ENCODE measurements at places on chromosomes 5 and 9.
A peak's percentile ranks its signal among the peaks of the same experiment; 100 is the strongest.

DNA sequence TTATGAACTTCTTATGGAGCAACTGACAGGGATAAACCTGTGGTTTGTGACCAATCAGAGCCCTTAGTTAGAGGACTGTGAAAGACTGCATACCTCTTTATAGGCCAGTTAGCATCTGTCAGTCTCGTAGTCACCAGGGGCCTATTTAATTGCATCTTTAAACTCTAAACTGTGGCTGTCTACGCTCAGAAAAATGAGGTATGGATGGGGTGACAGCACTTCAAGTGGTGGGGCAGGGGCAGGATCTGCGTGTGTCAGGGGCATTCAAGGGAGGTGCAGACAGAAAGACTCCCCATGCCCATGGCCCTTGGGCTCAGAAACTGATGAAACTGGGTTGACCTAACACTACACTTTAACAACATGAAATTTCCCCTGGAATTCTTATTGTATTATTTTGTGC lies 132.6 kb upstream of the TBCA start:
- H3K4me3 ChIP-seq = no peak overlapping the region
- no peaks in the 10 kb centered on the region for H3K36me3 ChIP-seq
- no peak overlapping the region for H3K27ac ChIP-seq
- no peak for DNase-seq
- no peaks in the 10 kb centered on the region for H3K4me1 ChIP-seq
- H3K27me3 ChIP-seq = peaks cover 11% of the 10 kb centered on the region

GRCh38 chr9:107707428-107707837 lies 217.9 kb upstream of the KLF4 start:
- no peak overlapping the region for H3K4me3 ChIP-seq
- no peaks in the 10 kb centered on the region for H3K36me3 ChIP-seq
- H3K27me3 ChIP-seq = no peaks in the 10 kb centered on the region
- peak overlapping the region; percentile 30 for H3K27ac ChIP-seq
- DNase-seq = peak; percentile 42

DNA sequence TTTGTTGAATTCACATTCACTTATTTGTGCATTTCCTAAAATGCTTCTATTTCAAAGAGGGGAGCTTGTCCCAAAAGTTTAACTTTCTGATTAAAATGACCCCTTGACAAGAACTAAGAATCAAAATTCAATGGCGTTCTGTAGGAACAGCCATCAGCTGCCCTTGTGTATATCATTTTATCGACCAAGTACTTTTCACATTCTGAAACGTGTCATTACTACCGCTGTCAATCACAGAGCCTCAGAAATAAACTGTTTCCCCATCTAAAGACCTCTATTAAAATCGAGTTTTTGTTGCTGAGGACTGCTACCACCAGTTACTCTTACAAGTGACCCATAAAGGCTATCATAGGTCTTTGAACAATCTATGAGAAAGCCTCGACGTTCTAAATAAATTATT lies 1.6 kb upstream of the FOXD1 start:
- H3K4me1 ChIP-seq = peaks cover 19% of the 10 kb centered on the region
- no peak overlapping the region for H3K4me3 ChIP-seq
- H3K27ac ChIP-seq = no peak overlapping the region
- no peaks in the 10 kb centered on the region for H3K36me3 ChIP-seq
- peaks cover 73% of the 10 kb centered on the region for H3K27me3 ChIP-seq

- H3K4me3 ChIP-seq = no peak overlapping the region
- no peaks in the 10 kb centered on the region for H3K27me3 ChIP-seq
- no peaks in the 10 kb centered on the region for H3K4me1 ChIP-seq
Observed at GRCh38 chr5:147983742-147984141, 77.4 kb upstream of the C5orf46 start.

GRCh38 chr5:1883120-1883924 lies 597 bp upstream of the IRX4 start:
- H3K4me1 ChIP-seq = peaks cover 16% of the 10 kb centered on the region
- peak; percentile 41 for DNase-seq
- H3K27me3 ChIP-seq = peaks cover 95% of the 10 kb centered on the region
- no peak overlapping the region for H3K4me3 ChIP-seq
- no peak overlapping the region for H3K27ac ChIP-seq

DNA sequence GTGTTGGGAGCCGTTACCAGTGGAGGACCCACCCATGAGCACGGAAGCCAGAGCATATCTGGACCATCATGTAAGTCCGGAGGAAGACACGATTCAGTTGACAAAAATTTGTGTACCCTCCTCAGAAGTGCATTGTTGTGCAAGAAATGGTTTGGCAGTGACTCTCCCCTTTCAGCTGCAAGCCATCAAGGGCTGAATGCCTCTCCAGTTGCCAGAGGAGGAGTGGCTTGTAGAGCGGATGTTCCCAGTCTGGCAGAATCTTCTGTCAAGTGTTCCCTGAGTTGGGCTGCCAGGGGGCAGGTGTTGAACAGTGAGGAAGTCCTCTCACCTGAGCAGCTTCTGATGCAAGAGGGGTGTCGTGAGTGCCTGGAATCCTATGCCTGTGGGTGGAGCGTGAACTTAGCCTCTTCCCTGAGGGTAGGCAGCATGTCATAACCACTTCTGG lies 27.6 kb upstream of the CDKN2AIPNL start:
- DNase-seq = peak; percentile 79
- no peak overlapping the region for H3K4me3 ChIP-seq
- H3K4me1 ChIP-seq = peaks cover 39% of the 10 kb centered on the region

DNA sequence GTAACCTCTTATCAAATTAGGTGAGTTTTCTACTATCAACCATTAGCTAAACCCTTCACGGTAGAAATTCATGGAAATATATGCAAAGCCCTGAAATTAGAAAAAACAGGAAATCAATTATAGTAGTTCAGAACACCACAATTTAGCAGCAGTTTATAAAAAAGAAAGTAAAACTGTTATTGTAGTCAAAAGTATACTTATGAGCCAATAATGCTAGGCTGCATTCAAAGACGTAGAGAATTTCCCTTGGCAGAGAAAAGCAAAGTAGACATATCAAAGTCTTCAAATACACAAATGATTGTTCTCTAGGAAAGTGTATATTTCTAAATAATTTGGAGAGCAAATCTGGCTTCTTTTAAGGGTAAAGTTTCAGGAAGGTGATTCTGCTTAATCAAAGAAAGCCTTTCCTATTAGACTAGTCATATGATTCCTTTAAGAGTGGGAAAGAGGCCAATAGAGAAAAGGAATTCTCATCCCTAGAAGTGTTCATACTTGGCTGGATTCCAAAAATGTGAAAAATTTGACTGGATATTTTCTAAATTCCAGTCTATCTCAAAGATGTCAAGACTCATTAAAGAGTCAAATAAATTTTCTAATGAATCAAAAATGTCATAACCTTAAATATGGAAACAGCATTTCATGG lies 185.5 kb downstream of the SMC2 start:
- H3K27ac ChIP-seq = no peak overlapping the region
- no peaks in the 10 kb centered on the region for H3K27me3 ChIP-seq
- no peak overlapping the region for H3K4me3 ChIP-seq
- DNase-seq = no peak

- H3K4me3 ChIP-seq = no peak overlapping the region
- no peaks in the 10 kb centered on the region for H3K36me3 ChIP-seq
- H3K27me3 ChIP-seq = no peaks in the 10 kb centered on the region
- no peak for DNase-seq
- peak overlapping the region; percentile 91 for H3K27ac ChIP-seq
Observed at GRCh38 chr9:35518981-35519679, 29.2 kb downstream of the RUSC2 start.

DNA sequence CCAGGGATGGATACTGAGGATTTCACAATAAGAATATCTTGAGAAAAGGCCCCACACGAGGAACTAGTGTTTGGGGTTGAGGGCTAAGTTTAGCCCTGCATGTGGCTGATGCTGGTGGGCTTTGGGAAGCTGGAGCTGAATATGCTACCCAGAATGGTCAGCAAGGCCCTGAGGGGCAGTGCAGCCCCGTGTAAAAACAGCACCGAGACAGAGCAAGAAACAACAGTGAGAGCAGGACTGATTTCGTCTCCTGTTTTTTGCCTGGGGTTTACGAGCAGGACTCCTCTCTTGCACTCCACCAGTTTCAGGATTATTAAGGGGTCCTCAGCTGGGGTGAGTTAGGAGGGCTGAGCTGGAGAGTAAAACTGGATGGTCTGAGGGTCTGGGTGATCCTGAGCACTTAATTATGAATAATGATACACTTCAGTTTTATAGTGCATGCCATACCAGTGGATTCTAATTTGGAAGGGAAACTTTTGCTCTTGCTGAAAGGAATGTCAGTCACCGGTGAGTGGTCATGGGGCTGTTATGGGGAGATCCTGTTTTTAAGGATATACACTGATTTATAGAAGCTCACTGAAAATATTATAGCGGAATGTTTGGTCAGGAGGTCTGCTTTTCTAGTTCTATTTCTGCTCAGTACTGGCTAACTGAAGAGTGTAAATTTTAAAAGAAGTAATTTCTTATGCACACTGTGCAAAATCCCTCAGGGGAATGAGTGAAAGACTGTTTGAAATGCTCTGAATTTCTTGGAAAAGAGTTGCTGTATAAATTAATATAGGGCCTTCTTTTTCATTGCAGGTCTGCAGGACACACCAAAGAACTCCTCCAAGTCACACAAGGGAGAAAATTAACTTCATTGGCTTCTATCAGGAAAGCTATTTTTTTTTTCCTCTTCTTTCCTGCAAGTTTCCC lies 42.7 kb upstream of the NFIB start:
- peaks cover 14% of the 10 kb centered on the region for H3K4me1 ChIP-seq
- no peak overlapping the region for H3K4me3 ChIP-seq
- H3K27me3 ChIP-seq = peaks cover 5% of the 10 kb centered on the region
- no peaks in the 10 kb centered on the region for H3K36me3 ChIP-seq
- peak overlapping the region; percentile 31 for H3K27ac ChIP-seq

DNA sequence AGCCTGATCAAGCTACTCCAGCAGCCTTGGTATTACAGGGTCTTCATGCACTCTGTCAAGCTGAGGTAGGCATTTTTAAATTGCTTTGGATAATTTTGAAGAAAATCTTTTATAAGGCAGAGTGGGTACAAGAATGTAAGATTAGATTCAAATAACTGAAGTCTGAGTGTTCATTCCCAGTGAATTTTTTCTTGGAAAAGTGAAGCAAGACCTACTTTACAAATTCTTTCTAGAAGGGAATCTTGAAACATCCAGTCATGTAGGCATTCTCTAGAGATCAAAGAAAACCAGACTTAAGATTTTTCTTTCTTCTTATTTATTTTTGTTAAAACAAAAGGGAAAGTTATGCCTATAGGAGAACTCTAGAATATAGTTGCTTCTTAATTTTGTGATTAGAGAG lies 139.0 kb downstream of the FOCAD start:
- no peaks in the 10 kb centered on the region for H3K4me1 ChIP-seq
- no peak overlapping the region for H3K27ac ChIP-seq
- H3K27me3 ChIP-seq = no peaks in the 10 kb centered on the region
- no peak for DNase-seq

- no peaks in the 10 kb centered on the region for H3K4me1 ChIP-seq
- no peak for DNase-seq
- H3K36me3 ChIP-seq = peaks cover 4% of the 10 kb centered on the region
- H3K4me3 ChIP-seq = no peak overlapping the region
- no peaks in the 10 kb centered on the region for H3K27me3 ChIP-seq
Observed at GRCh38 chr5:78268356-78268755, 26.1 kb downstream of the AP3B1 start.

- H3K27ac ChIP-seq = no peak overlapping the region
- H3K4me3 ChIP-seq = no peak overlapping the region
- no peaks in the 10 kb centered on the region for H3K36me3 ChIP-seq
- no peaks in the 10 kb centered on the region for H3K4me1 ChIP-seq
Observed at GRCh38 chr9:117313989-117314388, 100.9 kb downstream of the ASTN2 start.

- peaks cover 25% of the 10 kb centered on the region for H3K27me3 ChIP-seq
- H3K27ac ChIP-seq = no peak overlapping the region
- H3K4me1 ChIP-seq = peaks cover 16% of the 10 kb centered on the region
- no peaks in the 10 kb centered on the region for H3K36me3 ChIP-seq
- H3K4me3 ChIP-seq = no peak overlapping the region
Observed at GRCh38 chr5:40676613-40677343, 2.9 kb upstream of the PTGER4 start.

- peak overlapping the region; percentile 96 for H3K27ac ChIP-seq
- no peaks in the 10 kb centered on the region for H3K36me3 ChIP-seq
- H3K4me3 ChIP-seq = peak overlapping the region; percentile 58
- H3K4me1 ChIP-seq = peaks cover 34% of the 10 kb centered on the region
- peak; percentile 20 for DNase-seq
Observed at GRCh38 chr9:78032730-78033457, 1.3 kb upstream of the GNAQ start.

DNA sequence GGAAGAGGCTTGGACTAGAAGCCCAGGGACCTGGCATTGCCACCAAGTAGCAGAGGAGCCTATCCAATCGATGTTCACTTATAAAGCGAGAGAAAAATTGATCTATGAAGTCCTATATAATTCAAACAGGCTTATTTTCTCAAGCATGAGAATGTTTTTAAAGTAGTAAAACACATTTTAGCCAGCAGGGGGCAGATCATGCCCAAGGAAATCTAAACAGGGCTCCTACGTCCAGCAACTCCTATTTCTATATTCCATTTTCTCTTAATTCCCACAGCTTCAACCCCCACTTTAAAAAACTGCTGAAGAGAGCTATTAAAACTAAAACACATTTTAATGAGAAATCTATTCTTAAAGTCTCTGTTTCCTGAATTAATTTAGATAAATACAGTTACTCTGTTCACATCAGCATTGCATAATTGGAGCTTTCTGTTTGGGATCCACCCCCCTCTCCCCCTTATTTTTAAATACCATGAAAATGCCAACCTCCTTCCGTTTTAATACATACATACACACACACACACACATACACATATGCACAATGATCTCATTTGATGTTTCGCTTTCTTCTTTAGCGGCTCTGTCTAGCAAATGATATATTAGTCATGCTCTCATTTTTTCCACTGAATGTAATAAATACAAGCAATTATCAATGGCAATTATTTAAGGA lies 144.9 kb downstream of the MYO10 start:
- H3K4me1 ChIP-seq = no peaks in the 10 kb centered on the region
- H3K36me3 ChIP-seq = no peaks in the 10 kb centered on the region
- DNase-seq = peak; percentile 71
- H3K4me3 ChIP-seq = no peak overlapping the region
- no peak overlapping the region for H3K27ac ChIP-seq
- no peaks in the 10 kb centered on the region for H3K27me3 ChIP-seq

DNA sequence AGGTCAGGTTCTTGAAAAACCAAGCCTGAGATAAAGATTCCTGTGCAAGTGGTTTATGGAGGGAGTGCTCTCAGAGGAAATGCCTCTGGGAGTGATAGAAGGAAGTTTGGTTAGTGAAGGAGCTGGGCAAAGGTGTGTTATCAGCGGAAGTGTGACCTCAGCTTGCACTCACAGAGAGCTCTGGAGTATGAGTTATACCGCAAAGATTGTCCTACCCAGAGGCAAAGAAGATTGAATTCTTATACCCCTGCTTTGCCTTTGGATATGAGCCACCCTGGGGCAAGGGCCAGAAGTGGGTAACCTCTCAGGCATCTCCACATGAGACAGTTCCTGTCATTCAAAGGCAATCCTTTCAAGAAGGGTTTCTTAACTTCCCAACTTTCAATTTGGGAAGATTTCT lies 145.6 kb downstream of the MUSK start:
- no peaks in the 10 kb centered on the region for H3K27me3 ChIP-seq
- no peak overlapping the region for H3K27ac ChIP-seq
- no peak for DNase-seq
- no peaks in the 10 kb centered on the region for H3K4me1 ChIP-seq

GRCh38 chr9:128192601-128193371 lies 1.4 kb upstream of the CIZ1 start:
- no peak overlapping the region for H3K4me3 ChIP-seq
- no peaks in the 10 kb centered on the region for H3K36me3 ChIP-seq
- no peaks in the 10 kb centered on the region for H3K27me3 ChIP-seq
- H3K27ac ChIP-seq = no peak overlapping the region
- DNase-seq = no peak
- peaks cover 9% of the 10 kb centered on the region for H3K4me1 ChIP-seq

GRCh38 chr9:35195683-35196082 lies 33.9 kb downstream of the UNC13B start:
- no peak overlapping the region for H3K4me3 ChIP-seq
- H3K27ac ChIP-seq = no peak overlapping the region
- H3K27me3 ChIP-seq = no peaks in the 10 kb centered on the region

Measured in hepatocyte (in vitro differentiated cells).